ENCODE measurements at places on chromosomes 4 and X. TPM values are rescaled to one million over a fixed set of nuclear protein-coding genes. Genes with fewer than 3 reads are reported as not detected.

DNA sequence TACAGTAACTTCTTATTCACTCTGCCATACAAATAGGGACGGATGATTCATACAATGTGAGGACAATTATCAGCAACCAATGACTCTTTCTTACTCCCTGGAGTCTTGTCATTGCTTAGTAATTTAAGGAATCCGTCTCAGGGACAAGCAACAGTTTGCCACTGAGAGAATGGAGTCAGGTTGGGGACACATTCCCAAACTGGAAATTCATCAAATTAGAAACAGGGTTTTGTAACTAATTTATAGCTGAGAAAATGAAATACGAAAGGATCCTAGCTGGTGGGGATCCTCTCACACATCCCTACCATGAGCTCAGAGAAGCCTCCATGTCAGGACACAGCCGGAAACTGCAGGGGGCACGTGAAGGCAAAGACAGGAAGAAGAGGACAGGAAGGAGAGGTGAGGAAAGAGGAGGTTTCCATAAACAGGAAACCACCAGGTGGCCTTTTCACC lies 50.4 kb upstream of the KDR start:
- no peak for DNase-seq

DNA sequence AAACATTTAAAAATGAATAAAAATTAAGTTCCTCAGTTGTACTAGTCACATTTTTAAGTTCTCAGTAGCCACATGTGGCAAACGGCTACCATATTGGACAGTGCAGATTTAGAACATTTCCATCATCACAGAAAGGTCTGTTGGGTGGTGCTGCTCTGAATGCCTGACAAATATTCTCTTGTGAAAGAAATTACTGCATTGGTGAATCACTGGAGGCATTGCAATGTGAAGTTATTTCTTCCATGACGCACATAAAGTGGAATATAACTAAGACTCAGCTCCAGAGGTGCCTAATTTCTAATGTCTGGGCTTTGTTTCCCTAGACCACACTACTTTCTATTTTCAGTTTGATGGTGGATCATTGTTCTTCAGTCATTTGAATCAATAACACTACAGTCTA lies 44.9 kb downstream of the CLNK start:
- no peak for DNase-seq

- DNase-seq = no peak
These were observed 12.4 kb downstream of the SLC34A2 start for GRCh38 chr4:25667931-25668557.

DNA sequence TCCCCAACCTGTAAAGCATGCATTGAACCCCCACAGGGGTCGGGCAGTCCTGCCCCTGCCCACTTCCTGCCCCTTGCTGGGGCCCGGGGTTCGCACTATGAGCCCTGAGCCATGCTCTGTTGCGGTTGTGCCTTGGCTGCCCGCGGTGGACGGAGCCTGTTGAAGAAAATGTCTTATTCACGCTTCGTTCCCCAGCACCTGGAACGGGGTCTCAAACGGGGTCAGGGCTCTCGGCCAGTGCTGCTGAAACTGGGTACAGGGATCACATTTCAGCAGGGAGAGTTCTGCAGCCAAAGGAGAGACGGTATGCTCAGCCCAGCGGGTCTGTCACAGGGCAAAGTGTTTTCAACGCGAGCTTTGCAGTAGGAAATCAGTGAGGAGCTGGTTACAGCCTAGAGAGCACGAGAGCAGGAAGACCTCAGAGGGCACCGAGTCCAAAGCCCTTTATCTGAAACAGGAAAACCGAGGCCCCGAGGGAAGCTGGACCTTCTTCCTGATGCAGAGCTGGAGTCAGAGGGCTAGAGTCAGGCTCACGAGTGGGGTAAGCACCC lies 46.3 kb upstream of the AFAP1 start:
- no peak for DNase-seq

DNA sequence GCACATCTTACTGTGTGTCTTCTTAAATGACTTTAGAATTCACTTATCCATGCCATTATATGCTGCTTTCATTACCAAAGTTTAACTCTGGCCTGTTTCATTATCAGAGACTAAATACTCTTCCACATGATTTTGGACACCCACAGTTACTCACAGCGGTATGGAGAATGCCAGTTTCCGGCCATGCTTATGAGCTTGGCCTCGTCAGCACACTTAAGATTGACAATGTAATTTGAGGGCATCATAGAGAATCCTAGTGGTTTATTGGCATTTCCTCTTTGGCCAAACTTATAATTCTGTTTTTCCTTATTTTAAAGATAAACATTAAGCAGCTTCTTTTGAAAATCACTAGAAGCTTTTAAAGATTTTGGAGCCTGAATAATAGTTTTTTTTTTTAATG lies 104.5 kb downstream of the IRF2 start:
- no peak for DNase-seq

DNA sequence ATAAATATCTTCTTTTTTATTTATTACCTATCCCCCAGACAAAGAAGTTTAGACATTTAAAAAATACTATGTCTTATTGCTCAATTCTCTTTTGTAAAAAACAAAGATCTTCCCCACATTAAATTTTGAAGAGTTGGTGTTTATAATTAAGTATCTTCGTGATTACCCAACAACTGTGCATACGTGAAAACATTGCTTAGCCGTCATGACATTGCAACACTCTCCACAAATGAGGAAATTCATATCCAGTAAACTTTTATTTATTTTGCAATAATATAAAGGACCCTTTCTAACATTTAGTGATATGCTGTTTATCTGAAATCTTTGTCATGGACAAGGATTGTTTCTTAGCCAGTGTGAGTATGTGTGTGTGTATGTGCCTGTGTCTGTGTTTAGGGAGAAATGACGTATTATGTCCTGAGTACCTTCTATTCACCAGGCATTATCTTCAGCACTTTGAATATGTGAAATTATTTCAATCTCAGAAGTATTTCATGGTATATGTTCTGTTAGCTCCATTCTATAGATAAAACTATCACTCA lies 26.1 kb upstream of the EREG start:
- no peak for DNase-seq

DNA sequence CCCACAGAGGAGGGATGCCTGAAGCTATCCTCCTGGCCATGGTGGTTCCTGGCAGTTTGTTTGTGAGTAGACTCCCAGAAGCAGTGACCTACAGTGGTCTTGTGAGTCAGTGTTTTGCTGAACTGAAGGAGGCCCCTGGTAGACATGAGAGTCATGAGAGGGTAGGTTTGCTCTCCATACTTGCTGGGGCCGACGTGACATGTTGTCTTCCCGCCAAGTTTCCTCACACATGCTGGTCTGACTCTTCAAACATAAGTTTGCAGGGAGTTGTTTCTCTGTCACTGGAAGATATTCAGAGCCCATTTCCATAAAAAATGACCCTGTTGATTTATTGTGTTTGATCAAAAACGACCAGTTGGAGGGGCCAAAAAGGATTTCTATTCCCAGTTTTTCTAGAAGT lies 131.1 kb upstream of the SCML1 start:
- no peak for DNase-seq

GRCh38 chr4:154444958-154445357 lies 46.6 kb downstream of the DCHS2 start:
- DNase-seq = no peak

DNA sequence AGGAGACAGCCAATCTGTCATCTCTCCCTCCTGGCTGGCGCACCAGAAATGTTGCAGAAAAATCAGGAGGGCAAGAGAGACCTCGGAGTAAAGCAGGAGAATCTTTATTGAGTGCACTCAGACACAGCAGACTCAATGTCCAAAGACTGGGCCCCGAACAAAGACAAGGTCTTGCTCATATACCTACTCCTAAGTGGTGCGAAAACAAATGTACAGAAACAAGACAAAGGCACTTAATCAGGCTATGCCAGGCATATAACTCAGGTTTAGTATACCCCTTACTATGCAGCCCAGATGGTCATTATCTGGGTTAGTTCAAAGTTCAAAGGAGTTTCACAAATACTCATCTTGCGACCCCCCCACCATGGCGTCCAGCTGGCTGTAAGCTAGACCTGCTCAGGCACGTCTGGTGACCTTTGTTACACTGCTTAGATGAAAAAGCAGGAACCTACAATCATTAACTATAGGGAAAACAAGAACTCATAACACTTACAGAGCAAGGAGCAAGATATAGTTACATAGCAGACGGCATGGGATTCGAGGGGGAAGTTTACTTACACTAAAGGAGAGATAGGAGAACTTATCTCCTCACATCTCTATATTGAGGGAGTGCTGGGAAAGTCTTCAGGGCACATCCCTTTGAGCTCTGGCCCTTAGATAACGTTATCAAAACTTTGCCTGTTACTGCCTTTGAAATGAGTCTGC lies 27.5 kb downstream of the SULT1E1 start:
- DNase-seq = no peak

GRCh38 chrX:49272421-49272820 lies 2.8 kb downstream of the PPP1R3F start:
- DNase-seq = no peak

GRCh38 chr4:89653012-89653411 lies 183.9 kb downstream of the SNCA start:
- no peak for DNase-seq

DNA sequence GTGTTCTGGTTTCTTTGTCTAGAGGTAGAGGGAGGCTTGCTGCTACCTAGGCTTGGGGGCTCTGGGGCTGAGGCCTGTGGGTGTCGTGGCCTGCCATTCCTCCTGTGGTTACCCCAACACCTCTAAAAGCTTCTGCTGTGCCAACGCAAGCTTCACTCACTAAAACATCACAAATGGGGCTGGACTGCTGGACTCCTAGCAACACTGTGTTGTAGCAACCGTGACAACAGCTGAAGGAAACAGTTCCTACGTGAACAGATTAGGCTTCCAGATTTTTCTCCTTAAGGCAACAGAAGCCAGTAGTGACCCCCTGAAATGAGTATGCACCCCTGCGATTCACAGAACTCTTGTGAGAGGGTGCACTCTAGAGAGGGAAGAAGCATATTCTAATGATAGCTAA lies 138.3 kb upstream of the TEX13D start:
- no peak for DNase-seq

DNA sequence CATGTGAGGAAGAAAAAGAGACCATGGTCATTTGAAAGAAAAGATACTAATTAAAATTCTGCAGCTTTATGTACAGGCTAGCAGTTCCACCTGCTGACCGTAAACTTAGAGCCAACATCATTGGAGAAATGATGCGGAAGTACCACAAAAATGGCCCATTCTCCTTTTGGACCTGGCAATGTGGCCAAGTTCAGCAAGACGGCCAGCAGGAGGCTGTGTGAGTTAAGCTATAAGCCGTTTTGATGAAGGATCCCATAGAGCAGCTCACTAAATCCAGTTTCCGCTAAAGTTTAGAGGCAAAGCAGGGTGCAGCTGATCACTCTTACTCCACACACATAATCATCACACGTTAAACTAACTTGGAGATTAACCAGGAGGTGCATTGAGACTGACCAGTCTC lies 133.8 kb downstream of the LDB2 start:
- DNase-seq = no peak

- DNase-seq = no peak
These were observed 264.0 kb upstream of the CT83 start for GRCh38 chrX:116726806-116727205.

DNA sequence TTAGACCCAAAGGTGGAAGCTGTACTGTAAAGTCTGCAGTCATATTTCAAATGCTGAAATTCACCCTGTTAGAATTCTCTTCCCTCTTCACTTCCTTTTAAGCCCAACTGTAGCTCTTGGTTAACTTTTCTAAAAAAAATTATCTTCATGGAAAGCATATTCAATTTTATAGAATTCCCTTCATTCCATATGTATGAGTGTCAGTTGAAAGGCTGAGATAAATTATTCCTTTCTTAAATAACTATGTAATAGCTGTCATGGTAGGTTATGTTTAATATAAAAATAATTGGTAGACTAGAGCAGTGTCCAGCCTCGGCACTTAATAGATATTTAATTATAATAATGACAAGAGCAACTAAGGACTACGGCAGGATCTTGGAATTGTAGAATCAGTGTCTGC lies 16.8 kb upstream of the ARSH start:
- DNase-seq = no peak

- DNase-seq = no peak
These were observed 212.7 kb downstream of the SH3BGRL start for GRCh38 chrX:81414630-81415029.

DNA sequence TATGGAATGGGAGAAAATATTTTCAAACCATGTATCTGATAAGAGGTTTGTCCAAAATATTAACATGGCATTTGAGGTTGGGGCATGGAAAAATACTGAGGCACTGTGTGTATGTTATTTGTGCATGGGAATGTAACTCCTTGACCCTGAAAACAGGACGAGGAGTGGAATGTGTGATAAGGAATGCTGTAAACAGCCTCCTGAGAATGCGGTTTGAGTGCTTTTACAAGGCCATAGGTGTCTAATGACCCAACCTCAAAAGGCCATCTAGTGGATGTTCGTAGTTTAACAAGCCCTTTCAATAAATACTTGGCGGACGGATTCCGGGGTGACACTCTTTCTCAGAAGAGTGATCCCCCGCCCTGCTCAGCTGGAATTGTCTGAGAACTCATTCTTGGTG lies 162.9 kb upstream of the USP9X start:
- no peak for DNase-seq

DNA sequence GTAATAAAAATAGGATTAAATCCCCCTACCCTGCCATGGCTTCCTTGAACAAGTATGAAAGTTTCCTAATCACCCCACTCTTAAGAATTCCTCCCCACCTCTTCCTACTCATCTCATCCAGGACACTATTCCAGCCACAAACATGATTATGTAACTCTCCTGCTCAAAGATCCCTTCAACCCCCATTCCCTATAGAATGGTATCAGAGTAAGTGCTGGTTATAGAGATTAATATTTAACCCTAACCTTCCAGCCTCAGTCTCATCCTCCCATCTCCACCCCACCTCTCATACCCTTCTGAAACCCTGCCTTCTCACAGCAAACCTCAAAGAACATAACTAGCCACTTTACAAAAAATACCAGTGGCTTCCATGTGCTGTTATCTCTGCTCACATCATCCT lies 155.1 kb downstream of the PPP3CA start:
- no peak for DNase-seq

DNA sequence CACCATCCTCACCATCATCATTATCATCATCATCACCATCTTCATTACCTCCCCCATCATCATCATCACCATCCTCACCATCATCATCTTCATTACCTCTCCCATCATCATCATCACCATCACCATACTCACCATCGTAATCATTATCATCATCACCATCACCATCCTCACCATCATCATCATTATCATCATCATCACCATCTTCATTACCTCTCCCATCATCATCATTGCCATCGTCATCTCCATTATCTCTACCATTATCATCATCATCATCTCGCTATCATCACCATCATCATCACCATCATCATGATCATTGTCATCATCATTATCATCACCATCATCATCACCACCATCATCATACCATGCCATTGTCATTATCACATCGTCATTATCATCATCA lies 362.9 kb downstream of the DHRSX start:
- DNase-seq = no peak

ADGRG4 gene
- total RNA-seq = 0.25 TPM

HTR2C gene
- total RNA-seq = 1.7 TPM

TFE3 gene
- total RNA-seq = 87.4 TPM

SPACA5B gene
- not detected for total RNA-seq

NEUROG2 gene
- not detected for total RNA-seq

SLC26A1 gene
- total RNA-seq = 2.9 TPM

KCND1 gene
- 2.0 TPM for total RNA-seq

AMER1 gene
- 4.9 TPM for total RNA-seq

ITIH6 gene
- not detected for total RNA-seq

MSX1 gene
- total RNA-seq = 31.4 TPM
